ENCODE measurements at places on chromosomes 3 and 15. TPM values are rescaled to one million over a fixed set of nuclear protein-coding genes. Genes with fewer than 3 reads are reported as not detected.

TRPC1 gene
- 14.8 TPM for total RNA-seq

SETD5 gene
- 63.0 TPM for total RNA-seq

- DNase-seq: no peak
Measured at GRCh38 chr3:144989807-144990206, 1018.2 kb downstream of the DIPK2A start.

DNA sequence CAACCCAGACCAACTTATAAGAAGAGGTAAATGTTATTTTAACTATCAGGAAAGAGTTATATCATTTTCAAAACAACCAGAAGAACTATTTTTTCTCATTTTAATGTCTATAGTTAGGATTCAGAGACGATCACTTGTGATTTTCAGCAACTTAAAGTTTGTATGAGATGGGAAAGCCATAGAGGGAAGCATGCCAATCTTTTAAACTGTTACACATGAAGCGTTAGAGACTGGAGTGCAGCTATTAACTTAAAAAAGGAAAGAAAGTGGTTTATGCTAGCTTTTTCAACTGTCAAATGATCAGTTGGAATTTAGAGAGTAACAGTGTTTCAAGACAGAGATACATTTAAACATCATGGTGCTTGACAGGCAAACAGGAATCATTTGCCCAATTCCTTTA is 91.7 kb upstream of the LPP start:
- no peak for DNase-seq

LACTB gene
- total RNA-seq: 17.6 TPM

SLC28A1 gene
- total RNA-seq: not detected

DNA sequence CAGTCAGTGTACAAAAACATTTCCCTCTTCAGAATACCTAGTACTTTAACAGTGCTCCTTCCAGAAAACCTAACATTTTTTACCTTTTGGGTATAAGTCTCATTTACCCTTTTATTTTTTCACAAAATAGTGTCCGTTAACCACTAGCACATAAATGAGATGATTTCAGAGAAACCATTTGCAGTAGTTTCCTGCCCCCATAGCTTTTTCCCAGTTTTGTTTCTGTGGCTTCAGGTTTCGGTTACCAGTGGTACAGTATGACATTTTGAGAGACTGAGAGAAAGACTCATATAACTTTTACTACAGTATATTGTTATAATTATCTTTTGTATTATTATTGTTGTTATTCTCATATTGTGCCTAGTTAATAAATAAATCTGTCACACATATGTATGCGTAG is 6.2 kb upstream of the RBMS3 start:
- DNase-seq: no peak

DNA sequence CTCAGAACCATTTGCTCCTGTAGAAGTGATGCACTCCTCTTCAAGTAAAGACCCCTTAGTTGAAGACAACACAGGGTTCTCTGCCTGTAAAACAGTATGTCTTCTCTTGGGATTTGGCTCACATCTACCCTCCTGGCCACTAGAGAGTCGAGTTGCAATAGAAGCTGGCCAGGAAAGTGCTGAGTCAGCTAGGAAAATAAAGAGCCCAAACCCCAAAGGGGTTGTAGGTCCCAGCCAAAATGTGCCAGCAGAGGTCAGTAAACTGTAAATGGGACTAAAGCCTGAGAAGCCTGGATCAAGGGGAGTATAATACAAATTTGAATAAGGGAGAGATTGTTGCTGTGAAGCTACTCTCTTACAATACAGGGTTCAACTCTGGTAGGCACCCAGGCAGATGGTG is 37.2 kb upstream of the THBS1 start:
- DNase-seq: no peak

DNA sequence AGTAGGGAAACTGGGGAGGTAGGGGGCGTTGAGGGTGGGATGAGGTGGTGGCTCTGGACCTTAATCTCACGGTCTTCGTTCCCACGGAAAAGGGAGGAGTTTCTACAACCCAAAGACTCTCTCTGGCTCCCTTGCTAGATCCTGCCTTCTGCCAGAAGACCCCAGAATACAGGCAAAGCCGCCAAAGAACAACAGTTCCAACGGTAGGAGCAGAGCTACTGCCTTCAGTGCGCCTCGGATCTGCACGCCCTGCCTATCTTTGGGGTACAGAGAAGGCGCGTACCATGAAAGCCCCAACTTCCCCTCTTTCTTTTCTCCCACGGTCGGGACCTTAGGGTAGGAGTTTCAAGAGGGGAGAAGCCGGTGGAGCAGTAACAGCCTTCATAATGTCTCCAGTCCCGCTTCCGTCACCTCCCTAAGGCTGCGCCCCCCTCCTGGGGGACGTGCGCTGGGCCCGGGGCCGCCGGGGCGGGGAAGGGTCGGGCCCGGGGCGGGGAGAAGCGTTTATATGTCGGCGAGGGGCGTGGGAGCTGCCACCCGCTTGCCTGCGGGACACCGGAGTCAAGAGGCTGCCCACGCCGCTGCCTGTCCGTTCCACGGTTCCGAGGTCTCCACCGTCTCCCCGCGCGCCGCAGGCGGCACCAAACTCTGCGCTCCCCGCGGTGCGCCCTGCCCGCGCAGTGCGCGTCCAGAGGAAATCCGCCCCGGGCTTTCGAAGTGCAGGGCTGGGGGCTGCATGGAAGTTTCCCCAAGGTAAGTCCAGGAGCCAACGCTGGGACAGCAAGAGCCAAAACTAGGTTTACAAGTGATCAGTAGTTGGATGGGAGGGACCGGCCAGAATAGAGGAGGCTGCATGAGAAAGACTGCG is at the start of gene COL6A6:
COL6A6 (plus strand) TSS at position 533 of the 868 bp plus-strand sequence. CDS start 43,188 bp downstream, outside the sequence.
- DNase-seq: no peak

CGNL1 gene
- 18.4 TPM for total RNA-seq

GOLGA6A gene
- total RNA-seq: not detected

EPHB3 gene
- 7.9 TPM for total RNA-seq

GRCh38 chr15:51332206-51333147 is 5.9 kb downstream of the CYP19A1 start:
- no peak for DNase-seq

DNA sequence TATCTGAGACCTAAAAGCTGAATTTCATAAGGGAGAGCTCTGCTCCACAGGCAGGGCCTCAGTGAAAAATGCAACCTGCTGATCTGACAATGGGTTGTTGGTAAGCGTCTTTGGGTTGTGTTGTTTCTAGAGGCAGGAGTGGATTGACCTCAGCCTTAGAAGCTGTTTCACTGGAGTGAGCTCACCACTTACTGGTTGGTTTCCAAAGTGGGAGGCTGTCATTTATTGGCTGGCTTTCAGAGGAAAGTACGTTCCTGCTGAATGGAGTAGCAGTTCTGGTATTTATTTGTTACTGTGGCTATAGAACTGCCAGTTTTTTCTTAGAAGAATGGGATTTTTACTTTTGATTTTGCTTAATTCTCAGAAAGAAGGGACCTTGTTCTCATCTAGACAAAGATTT is 29.3 kb upstream of the COL6A5 start:
- DNase-seq: no peak

FBXW12 gene
- not detected for total RNA-seq

KNG1 gene
- 0.48 TPM for total RNA-seq

ACAD9 gene
- 59.6 TPM for total RNA-seq

PPP2R3A gene
- total RNA-seq: 20.6 TPM

GRCh38 chr3:109803274-109803673 is 465.9 kb upstream of the DPPA4 start:
- no peak for DNase-seq

DNA sequence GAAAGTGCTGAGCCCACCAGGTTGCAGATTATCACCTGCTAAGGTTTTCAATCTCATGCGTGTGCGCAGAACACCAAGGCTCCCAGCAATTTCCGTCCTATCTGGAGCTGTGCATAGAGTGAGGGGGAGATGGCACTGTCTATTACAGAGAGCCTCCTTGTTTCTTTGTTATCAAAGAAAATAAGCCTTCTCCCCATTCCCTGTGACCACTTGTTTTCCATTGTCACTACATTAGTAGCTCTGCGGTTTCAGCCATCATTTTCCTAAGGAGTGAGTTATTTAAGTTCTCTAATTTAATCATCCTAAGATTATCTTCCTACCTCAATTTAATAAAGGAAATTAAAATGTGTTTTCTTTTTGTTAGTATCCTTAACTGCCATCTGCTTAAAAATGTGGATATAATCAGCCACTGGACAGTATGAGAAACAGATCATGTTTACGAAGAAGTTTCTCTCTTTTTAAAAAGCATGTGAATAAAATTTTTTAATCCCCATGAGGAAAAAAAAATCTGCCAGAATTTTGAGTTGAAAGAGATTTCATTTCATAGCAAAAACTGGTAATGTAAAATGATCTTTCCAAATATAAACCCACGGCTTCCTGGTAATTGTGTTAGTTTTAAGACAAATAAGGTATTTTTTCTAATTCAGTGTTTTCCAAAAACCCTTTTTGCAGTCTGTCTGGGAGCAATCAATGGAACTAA is 172.3 kb upstream of the UBE2E1 start:
- no peak for DNase-seq

DNA sequence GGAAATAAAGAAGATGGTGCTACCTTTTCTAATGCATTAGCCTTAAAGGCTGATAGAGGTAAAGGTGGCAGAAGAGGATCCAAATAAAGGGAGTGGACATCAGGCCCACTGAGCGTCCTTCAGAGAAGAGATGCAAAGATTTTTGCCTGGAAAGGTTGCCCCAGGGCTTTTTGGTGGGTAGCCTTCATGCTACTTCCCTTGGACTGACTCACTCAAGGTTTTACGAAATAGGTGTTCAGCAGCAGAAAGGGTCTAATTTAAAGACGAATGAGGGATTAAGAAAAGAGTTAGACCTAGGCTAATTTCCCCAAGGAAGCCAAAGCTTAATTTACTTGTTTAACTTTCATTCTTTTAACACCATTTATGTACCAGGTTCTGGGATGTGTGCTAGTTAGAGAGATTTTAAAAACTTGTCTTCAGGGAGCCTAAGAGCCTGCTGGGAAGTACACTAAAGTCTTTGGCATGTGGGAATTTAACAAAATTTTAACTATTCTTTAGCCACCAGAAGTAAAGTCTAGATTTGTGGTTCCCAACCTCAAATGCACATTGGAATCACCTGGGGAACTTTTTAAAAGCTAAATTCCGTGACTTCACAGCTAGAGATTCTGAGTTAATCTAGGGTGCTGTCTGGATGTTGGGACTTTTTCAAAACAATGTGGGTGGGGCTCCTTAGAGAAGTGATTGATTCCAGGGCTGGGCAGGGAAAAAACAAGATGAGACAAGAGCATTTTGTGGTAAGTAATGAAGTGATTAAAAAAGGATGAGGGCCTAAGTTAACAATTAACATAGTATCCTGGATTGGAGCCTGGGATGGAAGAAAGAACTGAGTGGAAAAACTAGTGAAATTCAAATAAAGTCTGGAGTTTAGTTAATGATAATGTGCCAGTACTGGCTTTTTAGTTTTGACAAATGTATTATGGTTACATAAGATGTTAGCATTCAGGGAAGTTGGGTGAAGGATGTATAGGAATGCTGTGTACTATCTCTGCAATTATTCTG is 3.4 kb downstream of the IL20RB start:
- no peak for DNase-seq

MORC1 gene
- total RNA-seq: under 0.01 TPM

DNA sequence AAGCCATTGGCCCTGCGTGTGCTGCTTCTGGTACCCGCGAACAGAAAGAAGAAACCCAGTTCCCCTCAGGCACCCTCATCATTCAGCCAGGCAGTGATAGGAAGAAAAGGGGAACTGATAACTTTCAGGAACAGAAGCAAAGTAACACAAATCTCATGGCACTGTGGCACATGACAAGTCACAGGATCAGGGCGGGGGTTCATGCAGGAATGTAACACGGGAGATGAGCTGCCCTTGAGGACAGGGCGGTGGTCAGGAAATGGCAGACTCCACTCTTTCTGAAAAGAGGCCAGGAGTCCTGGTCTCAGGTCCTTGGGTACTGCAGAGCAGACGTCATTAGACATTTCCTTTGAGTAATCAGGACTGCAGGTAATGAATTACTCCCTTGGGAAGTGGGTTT is 95.5 kb downstream of the CCNL1 start:
- DNase-seq: no peak

DNA sequence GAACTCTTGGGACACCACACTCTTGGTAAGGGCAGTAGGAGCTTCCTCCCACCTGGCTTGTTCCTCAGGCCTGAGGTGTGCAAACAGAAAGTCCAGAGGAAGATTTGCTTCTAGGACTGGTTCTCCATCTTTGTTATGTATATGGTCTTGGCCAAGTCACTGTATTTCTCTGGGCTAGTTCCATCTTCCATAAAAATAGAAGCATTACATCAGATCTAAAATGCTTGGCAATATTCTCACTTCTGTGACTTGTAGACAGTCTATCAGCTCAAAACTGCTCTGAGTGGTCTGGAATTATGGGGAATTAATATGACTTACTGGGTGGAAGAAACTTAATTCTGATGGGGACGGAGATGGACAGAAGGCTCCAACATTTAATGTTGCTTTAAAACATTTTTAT is 55.2 kb downstream of the TMEM108 start:
- no peak for DNase-seq

DNA sequence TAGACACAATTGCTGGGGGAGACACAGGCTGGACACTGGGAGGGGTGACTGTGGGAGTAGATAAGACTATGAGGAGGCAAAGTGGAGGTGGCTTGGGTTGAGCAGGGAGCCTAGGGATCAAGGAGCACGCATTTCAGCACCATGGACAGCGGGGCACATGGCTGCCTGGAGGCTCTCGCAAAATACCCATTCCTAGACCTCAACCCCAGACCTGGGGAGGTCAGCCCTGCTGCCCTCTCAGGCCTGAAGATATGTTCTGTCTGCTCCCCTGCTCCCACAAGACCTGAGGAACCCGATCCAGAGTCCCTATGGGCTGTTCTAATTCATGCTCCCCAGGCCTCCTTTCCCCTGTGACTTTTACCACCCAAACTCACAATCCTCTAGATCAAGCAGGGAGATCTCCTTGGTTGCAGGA is 16.0 kb upstream of the CPEB1 start:
- DNase-seq: no peak

GRCh38 chr3:52343946-52344600 is 28.0 kb downstream of the DNAH1 start:
- DNase-seq: no peak

DNA sequence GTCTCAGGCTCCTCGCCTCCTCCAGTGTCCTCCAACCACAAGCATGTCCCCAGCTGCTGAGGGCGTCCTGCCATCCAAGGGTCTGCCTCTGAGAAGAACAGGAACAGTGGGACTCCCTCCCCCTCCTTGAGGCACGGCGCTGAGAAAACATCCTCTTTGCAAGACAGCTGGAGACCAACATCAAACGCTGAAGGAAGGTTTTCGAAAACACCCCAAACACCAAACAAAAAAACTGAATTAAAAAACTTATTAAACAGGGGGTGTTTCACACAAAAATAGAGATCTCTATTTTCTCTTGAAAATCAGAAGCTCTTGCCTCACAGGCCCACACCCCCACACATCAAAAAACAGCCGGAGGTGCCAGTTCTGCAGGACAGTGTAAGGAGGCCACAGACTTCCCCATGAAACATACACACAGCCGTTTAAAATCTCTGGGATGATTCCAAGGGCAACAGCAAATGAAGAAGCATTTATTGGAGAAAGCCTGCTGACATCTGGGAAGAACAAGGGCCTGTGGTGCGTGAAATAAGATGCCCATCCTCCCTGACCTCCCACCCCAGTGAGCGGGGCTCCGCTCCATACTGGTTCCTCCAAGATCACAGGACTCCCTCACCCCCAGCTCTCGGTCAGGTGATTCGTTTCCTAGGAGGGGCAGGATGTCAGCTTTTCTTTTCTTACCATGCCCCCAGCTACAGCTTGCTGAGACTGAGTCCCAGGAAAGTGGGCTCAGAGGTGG is 71.3 kb downstream of the NUP210 start:
- DNase-seq: no peak

- no peak for DNase-seq
Measured at GRCh38 chr3:127068871-127069270, 86.0 kb downstream of the PLXNA1 start.
